NCI-H1436 treated with DMSO at 0.1 percent for 48 hours (cell line): ENCODE measurements at places on chromosomes 1 and 21.

DNA sequence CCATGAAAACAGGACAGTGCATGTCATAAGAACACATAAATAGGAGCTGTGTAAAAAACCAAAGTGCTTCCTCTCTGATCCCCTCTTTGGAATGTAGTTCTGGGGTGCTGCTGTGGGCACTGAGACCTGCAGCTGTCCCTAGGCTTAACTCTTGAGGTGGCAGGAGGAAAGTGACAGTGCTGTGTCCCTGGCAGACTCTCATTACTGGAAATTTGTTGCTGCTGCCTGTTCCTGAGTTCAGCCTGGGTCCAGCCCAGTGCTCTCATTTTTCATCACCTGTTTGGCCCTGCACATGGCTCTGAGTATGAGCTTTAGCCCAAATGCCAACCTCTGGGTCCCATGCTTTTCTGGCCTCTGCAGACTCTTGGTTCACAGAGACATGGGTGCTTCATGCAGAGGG, 329.3 kb downstream of the DSCAM start:
- DNase-seq = no peak

DNA sequence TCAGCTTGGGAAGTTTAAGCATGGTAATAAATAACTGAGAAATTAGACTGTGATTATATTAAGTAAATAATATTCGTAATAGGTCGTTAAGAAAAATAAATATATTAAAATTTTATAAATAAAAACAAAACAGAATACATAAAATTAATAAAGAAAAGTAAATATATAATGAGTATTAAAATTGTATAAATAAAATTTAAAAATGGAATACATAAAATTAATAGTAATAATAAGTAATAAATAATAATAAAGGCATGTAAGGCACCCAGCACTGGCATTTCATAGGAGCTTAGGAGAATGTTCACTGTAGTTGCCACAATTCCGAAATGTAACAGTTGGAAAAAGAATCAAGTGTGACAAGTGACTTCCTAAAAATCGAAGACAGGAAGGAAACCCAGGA, 45.8 kb upstream of the FHAD1 start:
- no peak for DNase-seq

DNA sequence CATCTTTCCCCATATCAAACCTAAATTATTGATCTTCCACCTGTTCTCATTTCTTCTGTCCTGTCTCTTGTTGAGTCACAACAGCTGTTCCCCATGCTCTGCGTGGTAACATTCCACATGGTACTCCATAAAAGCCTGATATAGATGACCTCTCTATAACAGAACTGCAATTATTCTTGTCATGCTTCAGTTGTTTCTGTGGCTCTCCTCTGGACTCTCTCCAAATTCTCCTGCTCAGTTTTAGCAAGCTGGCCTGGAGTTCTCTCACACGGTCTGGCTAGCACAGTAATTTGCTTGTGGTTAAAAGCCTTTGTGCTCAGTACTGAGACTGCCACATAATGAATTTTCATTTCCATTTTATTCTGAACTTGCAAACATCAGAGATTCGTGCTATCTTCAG, 10.6 kb upstream of the LRRC39 start:
- no peak for DNase-seq

- DNase-seq = no peak
Measured at GRCh38 chr1:46400421-46400820, 6.3 kb downstream of the FAAH start.

- DNase-seq = no peak
Measured at GRCh38 chr1:241802863-241803262, 45.1 kb upstream of the EXO1 start.

- DNase-seq = no peak
Measured at GRCh38 chr1:194155962-194156361, 969.5 kb upstream of the B3GALT2 start.

- DNase-seq = no peak
Measured at GRCh38 chr21:25326181-25326580, 281.1 kb downstream of the MRPL39 start.

DNA sequence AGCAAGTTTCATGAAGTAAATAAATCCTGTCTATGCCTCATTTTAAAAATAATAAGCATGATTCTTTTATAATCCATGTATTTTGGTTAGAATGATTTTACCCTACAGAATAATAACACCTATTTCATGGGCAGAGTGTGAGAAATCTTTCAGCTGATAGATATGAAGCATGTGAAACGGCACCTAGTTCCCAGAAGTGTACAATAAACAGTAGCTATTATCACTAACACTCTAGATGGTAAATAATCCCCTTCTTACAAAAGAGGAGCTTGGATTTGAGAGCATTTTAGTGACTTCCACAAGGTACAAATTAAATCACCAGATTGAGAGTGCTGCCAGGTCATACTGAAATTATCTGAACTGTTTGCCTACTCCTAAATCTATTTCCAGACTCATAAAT, 95.3 kb upstream of the NRIP1 start:
- DNase-seq = no peak

GRCh38 chr21:41611966-41612606, 104.1 kb upstream of the TMPRSS2 start:
- DNase-seq = no peak

DNA sequence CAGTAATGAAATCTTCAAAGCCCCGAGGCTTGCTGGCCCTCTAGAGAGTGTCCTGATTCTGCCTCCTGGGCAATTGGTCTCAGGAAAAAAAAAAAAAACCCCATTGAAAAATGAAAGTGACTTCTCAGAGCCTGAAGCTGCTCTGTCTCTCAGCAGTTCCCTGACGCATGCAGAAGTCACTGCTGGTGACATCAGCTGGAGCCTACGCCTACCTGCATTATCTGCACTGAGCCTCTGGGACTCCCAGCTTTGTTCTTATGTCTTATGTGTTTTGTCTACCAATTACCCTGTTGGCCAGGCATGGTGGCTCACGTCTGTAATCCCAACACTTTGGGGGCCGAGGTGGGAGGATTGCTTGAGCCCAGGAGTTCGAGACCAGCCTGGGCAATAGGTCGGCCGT, 10.1 kb upstream of the SLC25A33 start:
- peak; percentile 3 for DNase-seq

GRCh38 chr1:65176056-65176450, 28.1 kb downstream of the AK4 start:
- no peak for DNase-seq

- DNase-seq = no peak
Measured at GRCh38 chr1:183277821-183278738, 92.0 kb downstream of the LAMC2 start.

GRCh38 chr1:58922302-58923089, 138.6 kb upstream of the JUN start:
- DNase-seq = no peak

DNA sequence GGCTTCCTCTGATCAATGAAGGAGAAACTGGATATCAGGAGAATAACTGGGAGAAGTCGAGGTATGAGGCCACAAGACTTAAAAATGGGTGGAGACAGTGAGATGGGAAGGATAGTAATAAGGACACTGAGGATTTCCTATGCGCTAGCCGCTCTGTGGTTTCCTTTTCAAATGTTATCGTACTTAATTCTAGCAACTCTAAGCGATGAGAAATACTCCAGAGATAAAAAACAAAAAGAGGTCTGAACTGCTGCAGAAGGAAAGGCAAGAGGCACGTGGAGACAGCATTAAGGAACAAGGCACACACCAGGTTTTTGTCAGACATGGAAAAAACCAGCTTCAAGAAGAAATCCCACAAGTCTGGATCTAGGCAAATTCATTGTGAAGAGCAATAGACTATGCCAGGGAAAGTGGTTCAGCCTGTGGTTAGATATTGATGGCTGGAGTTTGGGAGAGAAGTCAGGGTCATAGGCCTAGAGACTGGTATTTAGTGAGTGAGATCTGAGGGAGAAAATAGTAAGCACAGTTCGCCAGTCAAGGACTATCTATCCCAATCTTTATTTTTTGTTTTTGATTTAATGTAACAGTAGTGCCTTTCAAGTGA, 5.3 kb downstream of the CLCA2 start:
- no peak for DNase-seq

- DNase-seq = no peak
Measured at GRCh38 chr1:220012259-220012658, 34.0 kb downstream of the EPRS1 start.

DNA sequence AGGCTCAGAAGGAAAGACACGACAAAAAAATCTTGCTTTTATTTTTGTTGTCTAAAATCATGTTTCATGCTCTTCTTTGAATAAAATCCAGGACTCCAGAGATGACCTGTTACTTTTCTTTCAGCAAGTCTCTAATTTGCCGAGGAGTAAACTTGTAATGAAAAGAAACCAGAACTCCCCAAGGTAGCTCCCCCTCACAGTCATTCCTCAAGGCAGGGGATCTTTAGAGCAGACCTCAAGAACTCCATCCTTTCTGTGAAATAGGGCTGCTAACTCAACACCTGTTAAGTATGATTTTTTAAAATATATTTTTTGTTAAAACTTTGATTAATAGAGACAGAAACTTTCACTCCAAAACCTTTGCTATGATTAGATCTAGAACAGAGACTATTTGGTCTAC, 82.7 kb upstream of the ABCD3 start:
- DNase-seq = no peak
